Uterus (tissue), 4 donors: ENCODE measurements at places on chromosomes 1 and 21. TPM values are rescaled to one million over a fixed set of nuclear protein-coding genes. Genes with fewer than 3 reads are reported as not detected.

Gene AMY2A
- total RNA-seq: 0.27 TPM

Gene CNR2
- total RNA-seq: not detected

DNA sequence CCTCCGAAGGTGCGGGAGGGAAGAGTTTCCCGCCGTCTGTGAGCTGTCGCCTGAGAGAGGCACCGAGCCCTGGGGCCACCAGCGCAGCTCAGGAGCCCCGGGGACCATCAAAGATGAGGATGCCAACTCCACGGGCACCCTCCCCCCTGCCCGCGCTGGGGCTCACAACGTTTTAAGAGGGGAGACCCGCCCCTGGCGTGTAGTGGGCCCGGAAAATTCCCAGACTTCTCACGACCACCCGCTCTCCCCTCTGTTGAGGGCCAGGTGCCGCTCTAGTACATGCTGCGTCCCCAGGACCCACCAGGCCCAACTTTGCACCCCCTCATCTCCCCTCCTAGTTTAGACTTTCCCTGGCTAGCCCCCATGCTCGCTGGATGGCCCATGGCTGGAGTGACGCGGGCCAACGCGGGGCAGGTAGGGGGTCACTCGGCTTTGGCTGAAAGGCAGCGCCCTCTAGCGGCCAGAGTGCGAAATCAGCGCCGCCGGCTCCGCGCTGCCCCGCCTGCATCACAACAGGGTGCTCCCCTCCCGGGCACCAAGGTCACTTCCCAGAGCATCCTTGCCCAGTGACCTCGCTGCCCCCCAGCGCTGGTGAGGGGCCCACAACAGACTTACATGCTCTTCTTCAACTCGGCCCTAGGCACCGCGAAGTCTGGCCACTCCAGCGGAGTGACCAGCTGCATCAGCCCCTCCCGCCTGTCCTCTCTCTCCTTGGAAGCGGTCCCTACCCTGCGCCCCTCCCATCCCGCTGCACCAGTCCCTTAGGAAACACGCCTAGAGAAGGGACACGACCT, 1.8 kb downstream of the CD160 start:
- peak; percentile 58 for DNase-seq

DNA sequence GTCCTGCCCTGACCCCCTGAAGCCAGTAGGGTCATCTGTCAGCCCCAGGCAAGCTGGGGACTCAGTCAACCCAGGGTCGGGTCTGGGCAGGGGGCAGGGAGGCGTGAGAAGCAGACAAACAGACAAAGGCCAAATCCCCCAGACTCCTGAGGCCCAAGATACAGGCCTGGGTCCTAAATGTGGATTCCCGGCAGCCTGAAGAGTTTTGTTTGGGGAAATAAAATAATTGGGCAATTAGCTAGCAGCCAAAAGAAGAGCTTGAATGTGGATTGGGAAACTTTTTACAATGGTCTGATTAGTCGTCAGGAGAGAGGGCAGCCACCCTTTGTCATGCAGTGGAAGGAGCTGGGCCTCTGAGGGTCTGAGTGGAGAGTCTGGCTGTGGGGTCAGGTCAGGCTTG, 4.5 kb upstream of the LEFTY2 start:
- no peak for DNase-seq

GRCh38 chr1:164560556-164560955, 1.6 kb downstream of the PBX1 start:
- no peak for DNase-seq

Gene TSNAX
- 64.0 TPM for total RNA-seq

DNA sequence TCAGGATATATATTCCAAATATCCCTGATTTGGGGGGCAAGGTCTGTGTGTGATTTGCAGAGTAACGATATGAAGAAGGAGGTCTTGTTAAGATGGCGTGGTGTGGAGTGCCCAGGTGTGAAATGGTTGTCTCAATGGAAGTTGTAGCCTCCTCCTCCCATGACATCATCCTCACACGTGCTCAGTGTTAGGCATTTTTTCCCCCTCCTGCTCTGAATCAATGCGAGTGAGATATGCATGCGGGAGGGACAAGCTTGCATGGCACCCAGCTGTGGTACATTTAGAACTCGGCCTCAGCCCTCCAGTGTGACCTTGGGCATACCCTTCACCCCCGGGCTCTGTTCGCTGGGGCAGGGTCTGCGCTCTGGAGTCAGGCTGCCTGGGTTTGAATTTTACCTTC, 55.6 kb downstream of the B3GALT5 start:
- no peak for DNase-seq

DNA sequence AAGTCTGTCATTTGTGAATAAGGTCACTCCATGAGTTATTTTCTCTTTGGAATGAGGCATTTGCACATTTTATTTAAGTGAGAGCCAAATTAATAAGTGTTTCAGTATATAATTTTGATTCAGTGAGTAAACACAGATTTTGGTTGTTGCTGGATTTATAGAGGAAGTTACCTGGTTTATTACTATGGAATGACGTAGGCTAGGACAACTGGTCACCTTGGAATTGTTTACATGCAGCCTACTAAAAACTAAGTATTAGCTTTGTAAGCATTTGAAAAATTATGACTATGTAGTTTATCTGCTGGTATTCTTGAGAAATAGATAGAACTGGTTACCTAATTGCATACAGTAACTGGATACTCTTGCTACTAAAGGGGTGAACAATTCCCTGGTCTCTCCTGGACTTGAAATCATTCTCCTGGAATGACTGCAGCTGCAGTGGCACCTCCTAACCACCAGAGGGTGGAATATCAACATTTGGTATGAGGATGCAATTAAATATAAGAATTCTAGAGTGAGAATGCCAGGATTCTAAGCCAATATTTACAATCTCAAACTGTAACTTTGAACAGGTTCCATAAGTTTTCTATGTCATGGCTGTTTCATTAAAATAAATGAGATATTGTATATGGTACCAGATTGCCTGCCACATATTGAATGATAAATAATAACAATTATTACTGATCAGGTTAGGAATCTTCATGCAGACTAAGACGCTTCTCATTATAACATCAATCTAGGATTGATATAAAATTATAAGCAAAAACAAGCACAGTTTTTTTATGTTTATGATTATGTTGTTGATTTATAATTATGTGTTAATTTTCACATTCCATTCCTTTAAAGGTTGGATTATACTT, 3.5 kb upstream of the KRTAP27-1 start:
- DNase-seq: no peak

DNA sequence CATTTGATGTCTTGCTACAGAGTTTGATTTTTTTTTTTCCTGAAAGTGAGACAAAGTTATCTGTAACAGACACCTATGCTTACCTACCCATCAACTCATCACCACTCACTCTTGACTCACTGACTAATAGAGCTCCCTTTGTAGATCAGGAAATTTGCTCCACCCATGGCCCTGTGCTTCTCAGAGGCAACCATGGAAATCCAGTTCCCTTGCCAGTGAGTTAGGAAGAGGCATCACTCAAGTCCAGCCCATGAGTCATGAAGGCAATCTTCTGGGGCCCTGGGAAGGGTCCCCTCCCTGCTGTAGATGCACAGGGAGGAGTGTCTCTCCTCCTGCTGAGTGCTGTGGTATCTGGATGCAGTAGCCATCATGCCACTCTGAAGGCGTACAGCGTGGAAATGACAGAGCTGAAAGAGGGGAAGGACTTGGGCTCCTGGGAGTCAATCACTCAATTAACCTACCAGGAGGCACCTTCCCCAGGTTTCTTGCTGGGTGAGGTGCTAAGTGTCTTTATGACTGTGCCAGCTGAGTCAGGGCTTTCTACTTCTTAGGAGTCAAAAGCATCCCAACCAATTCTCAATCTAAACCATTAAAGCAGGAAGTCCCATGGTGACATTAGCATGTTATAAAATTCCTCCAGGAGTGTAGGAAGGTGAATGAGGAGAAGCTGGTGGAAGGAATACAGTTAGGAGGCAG, 56.1 kb downstream of the DNTTIP2 start:
- no peak for DNase-seq

GRCh38 chr1:221488550-221488949, 253.3 kb downstream of the DUSP10 start:
- no peak for DNase-seq

DNA sequence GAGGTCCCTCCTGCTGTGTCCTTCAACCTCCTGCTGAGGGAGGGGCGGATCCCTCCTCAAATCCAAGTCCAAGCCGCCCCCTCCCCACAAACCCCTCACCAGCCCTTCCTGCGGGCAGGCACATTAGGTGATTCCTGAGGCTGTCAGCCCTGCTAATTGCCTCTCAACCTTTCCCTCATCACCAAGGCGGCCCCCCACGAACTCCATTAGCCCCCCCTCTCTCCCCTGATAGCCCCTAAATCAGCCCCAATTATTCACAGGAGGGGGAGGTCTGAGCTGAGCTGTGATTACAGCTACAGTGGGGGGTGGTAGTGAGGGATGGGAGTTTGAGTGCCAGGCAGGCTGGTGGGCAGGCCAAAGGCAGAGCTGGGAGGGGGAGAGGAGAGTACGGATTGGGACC, 5.8 kb upstream of the PEAR1 start:
- no peak for DNase-seq

Gene NLRP3
- 0.26 TPM for total RNA-seq

- no peak for DNase-seq
These were observed 38.0 kb downstream of the ERG start for GRCh38 chr21:38460171-38460742.
